ENCODE measurements at places on chromosomes 1 and 21.

- DNase-seq, result peak; percentile 97
Observed at GRCh38 chr1:183841950-183842794, 37.3 kb downstream of the RGL1 start.

GRCh38 chr1:183632964-183633363 is 2.6 kb downstream of the ARPC5 start:
- DNase-seq, result no peak

GRCh38 chr1:147216124-147216523 is 9.0 kb downstream of the FMO5 start:
- no peak for DNase-seq

- DNase-seq, result no peak
Observed at GRCh38 chr21:41716751-41717150, 50.1 kb downstream of the RIPK4 start.

DNA sequence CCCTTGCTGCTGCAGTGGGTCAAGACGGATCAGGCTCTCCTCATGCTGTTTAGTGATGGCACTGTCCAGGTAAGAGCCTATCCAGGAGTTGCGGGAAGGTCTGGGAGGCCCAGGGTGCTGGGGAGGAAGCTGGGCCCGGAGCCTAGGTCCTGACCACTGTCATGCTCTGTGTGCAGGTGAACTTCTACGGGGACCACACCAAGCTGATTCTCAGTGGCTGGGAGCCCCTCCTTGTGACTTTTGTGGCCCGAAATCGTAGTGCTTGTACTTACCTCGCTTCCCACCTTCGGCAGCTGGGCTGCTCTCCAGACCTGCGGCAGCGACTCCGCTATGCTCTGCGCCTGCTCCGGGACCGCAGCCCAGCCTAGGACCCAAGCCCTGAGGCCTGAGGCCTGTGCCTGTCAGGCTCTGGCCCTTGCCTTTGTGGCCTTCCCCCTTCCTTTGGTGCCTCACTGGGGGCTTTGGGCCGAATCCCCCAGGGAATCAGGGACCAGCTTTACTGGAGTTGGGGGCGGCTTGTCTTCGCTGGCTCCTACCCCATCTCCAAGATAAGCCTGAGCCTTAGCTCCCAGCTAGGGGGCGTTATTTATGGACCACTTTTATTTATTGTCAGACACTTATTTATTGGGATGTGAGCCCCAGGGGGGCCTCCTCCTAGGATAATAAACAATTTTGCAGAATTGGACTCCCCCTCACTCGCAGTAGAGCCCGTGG is 1.7 kb downstream of the DYNLT4 start:
- DNase-seq, result no peak

Data from fibroblast of skin of scalp (primary cell).